ENCODE measurements at places on chromosomes 3 and 15.

- no peak for DNase-seq
Observed at GRCh38 chr15:65208647-65209046, 2.6 kb downstream of the CILP start.

GRCh38 chr15:38828031-38828532 lies 263.5 kb upstream of the RASGRP1 start:
- no peak for DNase-seq

DNA sequence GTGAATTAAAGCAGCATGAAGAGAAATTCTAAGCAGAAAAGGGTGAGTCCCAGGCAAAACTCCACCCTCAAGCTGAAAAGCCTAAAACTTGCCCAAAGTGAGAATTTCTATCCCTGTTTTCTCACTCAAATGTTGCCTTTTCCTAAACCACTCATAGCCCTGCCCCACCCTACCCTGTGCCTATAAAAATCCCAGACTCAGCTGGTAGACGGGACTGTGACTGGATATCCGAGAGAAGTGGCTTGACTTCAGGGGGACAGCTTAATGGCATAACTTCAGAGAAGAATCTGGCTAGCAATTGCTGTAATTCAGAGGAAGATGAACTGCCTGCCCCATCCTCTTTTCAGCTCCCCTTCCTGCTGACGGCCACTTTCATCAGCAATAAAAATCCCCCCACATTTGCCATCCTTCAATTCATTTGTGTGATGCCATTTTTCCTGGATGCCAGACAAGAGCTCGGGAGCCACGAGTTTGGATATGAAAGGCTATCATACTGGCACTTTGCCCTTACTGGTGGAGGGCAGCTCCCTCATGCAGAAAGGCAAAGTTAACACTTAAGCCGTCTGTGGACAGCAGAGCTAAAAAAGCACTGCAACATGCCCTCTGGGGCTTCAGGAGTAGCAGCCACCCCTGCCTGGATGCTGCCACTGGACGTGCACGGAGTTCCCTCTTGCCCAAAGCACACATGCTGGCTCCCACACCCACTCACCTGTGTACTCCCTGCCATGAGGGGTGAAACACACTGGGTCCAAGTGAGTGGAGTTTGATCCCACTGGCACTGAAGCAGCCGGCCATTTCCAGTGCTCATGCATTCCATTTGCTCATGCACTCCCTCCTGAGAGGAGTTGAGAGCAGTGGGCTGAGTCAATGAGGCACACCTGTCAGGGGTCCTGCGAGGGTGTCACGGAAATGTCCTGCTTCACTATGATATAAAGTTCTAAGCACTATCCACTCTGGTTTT lies 670.6 kb downstream of the PLOD2 start:
- DNase-seq = no peak

- DNase-seq = no peak
Observed at GRCh38 chr3:107216711-107217110, 160.5 kb upstream of the CCDC54 start.

DNA sequence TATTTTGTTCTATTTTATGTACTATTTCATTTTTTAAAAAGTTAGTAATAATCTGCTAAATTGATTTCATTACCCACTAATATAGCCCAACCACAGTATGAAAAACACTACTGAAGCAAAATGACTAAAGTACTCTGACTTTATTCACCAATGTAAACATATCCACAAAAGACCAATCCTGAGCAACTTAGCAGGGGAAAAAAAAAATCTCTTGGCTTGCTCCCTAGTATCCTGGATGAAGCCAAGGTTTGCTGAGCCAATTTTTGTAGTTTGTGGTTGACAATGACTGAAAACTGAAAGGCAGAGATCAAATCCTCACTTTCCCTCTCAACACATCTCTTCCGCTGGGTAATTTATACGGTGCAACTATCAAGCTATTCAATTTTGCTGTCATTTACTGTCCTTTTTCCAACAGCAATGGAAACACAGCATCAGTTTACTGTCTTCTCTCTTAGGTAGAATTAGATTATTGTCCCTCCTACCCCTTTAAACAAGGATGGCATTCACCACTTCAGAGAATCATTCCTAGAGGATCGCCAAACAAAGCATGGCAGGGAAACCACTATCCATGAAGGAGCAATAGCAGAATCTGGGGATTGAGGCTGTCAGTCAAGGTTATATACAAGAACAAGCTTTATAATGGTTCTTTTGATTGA lies 149.7 kb downstream of the THRB start:
- DNase-seq = no peak

DNA sequence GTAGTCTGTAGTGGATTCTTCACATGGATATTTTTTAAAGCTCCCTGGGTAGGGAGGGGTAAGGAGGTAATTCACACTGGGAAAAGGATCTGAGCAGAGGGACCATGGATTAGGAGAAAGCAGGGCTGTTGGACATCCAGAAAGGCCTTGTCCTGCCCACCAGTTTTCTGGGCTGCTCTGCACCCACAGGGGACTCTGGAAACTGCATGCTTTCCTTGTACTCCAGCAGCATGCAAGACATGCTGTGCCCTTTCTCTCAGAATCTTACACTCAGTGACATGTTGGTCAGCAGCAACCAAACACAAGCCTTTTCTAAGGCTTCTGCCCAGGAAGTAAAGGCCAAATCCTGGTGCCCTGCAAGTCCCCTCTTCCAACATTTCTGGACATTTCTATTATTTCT lies 2.5 kb upstream of the FBN1 start:
- peak; percentile 21 for DNase-seq

DNA sequence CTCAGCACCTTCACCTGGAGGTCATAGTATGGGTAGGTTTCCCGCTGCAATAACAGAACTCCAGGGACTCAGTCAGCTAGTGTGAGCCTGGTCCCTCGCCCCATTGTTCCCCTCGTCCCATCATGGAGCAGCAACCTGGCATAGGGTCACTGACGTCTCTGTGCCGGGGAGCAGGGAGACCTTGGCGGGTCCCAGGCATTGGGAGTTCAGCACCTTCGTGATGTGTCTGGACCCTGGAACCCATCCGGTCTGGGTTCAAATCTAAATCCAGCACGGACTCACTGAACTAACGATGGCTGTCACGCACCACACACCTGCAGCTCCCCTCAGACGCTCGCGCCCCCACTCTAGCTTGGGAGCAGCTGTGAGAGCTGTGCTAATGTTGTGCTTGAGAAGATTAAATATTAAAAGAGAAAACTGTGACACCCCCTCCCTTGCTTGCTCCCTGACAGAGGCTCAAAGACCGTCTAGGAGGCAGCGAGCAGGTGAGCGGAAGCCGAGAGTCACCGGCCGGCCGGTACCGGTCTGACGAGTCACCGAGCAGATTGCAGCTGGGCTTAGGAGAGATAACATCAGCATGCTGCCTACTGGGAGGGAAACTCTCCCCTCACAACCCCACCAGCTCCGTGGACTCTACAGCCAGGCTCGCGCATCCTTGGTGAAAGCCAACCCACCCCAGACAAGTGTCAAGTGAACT lies 742 bp downstream of the PLA2G4F start:
- DNase-seq = no peak

DNA sequence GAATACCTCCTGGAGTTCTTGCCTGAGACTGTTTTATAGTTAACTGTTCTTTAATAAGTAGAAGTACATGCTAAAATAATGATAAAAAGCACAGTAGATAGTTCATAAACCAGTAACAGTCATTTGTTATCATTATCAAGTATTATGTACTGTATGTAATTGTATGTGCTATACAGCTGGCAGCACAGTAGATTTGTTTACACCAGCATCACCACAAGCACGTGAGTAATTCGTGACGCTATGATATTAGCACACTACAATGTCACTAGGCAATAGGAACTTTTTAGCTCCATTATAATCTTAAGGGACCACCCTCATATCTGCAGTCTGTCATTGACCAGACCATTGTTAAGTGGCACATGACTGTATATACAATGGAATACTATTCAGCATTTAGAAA lies 534.7 kb downstream of the FHIT start:
- DNase-seq = no peak

- DNase-seq = no peak
Observed at GRCh38 chr3:75906555-75907112, 121.3 kb upstream of the ZNF717 start.

- no peak for DNase-seq
Observed at GRCh38 chr3:8767667-8768363, 1.6 kb downstream of the OXTR start.

GRCh38 chr15:93929375-93930094 lies 301.8 kb upstream of the MCTP2 start:
- DNase-seq = peak; percentile 10

GRCh38 chr3:38616658-38617057 lies 32.8 kb downstream of the SCN5A start:
- no peak for DNase-seq

GRCh38 chr15:29570948-29571791 lies 251.1 kb downstream of the TJP1 start:
- DNase-seq = no peak

GRCh38 chr3:65230261-65231139 lies 542.7 kb upstream of the ADAMTS9 start:
- DNase-seq = no peak

- no peak for DNase-seq
Observed at GRCh38 chr3:127411083-127411727, 123.4 kb upstream of the PRR20G start.

DNA sequence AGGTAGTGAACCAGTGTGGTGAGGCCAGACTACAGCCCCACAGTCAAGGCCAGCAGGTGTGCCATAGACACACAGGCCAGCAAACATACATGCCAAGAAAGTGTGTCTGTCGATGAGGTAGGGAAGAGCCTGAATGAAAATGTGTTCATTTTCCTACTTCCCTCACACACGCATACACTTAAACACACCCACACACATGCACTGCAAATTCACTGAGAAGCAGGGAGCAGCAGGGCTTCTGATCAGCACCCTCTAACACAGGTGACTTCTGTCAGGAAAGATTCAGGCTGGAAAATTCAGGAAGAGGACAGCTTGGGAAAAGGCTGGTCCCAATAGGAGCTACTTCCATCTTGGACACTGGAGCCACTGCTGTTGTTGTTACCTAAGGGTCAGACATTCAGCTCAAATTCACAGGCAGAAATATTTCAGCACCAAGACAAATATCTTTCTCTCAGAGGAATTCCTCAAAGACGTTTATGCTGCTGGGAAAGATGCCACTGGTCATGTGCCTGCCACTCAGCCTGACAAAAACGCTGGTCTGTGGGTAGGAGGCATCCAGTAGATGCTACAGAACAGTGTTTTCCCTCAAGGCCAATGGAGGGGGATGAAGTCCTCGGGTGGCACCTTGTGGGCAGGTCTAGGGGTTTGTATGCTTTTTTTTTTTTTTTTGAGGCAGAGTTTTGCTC lies 40.9 kb upstream of the LARS2 start:
- DNase-seq = no peak

- DNase-seq = no peak
Observed at GRCh38 chr3:71268462-71268999, 315.0 kb downstream of the FOXP1 start.

DNA sequence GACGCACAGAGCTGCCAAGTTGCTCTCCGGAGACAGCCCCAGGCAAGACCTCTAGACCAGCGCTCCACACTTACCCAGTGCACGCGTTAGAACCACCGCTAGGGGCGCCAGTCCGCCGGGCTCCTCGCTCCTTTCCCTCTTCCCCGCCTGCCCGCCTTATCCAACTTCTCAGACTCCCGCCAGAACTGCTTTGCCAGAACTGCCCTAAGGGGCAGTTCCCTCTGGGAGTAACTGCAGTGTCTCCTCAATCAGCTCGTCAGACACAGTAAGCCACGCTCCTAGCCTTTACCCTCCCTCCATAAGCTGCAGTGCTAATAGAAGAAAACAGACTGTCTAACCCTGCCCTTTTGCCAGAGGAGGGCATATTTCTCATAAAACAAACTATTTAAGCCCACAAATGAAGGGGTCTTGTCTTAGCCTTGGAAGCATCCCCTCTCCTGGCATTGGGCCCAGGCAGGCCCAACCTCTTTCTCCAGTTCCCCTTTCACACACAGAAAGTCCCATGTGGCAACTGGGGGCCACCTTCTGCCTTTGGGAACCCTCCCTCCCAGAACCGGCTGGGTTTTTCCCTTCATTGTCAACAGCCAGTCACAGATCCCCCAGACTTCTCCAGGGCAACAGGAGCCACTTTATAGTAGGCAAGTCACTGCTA lies 3.7 kb downstream of the BMF start:
- DNase-seq = peak; percentile 93

GRCh38 chr3:78804251-78805037 lies 963.4 kb downstream of the ROBO1 start:
- DNase-seq = no peak

DNA sequence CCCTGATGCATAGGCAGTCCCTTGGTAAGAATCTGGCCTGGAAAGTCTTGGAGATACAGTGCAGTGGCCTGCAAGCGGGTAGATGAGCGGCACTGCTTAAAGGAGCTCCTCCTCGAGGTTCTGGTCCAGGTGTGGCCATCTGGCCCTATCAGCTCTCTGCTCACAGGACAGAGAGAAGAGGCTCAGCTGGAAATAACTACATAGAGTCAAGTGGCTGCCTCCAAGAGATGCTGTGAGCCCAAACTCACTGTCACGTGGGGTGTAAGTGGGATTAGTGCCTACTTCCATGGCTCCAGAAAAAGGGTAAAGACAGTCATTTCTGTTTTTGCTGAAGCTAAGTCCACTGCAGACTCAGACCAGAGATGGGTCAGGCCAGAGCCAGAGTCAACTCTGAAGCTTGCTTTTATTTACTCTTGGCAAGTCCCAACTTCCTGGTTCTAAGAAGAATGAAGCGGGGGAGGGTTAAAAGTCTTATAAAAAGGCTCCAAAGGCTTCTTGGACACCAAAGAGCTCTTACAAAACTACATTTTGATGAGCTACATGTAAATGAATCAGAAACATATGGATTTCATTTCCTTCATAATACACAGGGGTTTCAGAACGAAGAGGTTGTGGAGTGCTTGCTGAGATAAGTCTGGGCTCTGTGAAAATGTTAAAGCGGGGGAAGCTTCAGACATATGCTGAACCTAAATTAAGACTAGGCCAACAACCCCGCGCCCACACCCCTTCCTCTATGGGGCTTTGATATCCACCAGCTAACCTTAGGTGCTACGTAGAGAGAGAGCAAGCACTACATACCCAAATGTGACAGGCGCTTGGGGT lies 77.1 kb downstream of the PDZRN3 start:
- no peak for DNase-seq

DNA sequence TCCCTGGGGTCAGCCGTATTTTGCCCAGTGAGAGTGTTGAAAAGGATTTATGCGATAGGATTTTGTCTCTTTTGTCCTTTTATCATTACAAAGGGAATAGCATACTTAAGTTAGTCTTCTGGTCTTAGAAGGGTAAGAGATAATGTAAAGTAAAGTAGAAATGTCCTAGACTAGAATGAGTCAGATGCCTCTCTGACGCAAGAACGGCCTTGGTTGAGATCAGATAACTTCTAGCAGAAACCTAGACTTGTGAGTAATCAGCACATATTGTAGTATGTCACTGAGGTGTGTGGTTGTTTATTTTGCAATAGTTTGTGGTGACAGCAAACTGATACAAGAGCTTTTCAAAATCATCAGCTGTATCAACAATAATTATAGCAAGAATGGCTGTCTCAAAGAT lies 866.1 kb downstream of the NSUN3 start:
- DNase-seq = peak; percentile 9

- DNase-seq = no peak
Observed at GRCh38 chr15:90234096-90234988, at the start of gene GDPGP1. TSS of gene GDPGP1 (plus strand) at chr15:90234209. CDS start at chr15:90240909, 6,700 bp downstream.

DNA sequence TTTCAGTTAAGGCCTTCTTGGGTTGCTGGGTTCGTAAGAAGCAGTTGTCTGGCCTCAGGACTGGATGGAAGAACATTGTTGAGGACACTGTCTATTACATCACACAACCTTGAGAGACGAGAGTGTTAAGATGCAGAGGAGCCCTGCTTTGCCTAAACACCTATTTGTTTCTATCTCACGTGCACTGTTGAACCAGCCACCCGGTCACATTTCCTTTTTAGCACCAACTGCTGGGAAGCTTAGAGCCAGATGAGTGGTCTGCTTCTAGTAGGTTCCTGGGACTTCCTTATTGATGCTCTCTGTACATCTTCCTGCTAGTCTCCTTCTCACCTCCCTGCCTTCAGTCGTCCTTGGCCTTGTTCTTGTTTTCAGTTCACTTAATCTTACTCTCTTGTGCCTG lies 22.3 kb downstream of the CAND2 start:
- DNase-seq = no peak
